ENCODE measurements at places on chromosomes 5 and 9.

DNA sequence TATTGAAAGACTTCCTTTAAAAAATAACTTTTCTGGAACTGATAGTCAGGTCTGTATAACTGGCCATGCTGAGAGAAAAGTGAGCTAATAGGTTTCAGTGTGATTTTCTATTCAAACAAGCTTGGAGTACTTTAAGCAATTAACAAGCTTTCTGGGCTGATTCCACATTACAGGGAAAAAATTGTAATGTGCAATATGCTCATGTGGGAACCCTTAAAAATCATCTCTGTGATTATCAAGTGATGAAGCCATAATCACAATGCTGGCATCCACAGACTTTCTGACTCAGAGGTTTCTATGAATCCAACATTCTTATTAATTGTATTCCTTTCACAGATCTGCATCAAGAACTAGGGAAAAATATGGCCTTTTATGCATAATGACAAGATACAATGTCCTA is 212.2 kb upstream of the ACO1 start:
- DNase-seq = no peak

DNA sequence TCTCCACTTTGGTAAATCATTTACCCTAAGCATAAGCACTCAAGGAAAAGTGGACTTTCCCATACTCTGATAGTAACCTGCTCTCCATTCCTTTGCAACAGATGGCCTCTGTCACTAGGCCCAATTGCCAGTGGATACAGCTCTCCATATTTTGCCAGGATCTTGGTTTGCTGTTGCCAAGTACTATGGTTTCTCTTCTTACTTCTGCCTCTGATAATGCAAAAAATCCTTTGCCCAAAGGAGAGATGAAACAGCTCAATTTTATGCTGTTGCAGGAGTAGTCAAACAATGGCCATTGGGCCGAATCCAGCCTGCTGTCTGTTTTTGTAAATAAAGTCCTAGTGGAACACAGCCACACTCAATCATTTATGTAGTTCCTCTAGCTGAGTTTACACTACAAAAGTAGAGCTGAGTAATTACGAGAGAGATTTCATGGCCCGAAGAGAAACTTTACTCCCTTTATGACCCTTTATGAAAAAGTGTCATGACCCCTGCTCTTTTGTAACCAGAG is 92.5 kb downstream of the HTR4 start:
- no peak for DNase-seq

DNA sequence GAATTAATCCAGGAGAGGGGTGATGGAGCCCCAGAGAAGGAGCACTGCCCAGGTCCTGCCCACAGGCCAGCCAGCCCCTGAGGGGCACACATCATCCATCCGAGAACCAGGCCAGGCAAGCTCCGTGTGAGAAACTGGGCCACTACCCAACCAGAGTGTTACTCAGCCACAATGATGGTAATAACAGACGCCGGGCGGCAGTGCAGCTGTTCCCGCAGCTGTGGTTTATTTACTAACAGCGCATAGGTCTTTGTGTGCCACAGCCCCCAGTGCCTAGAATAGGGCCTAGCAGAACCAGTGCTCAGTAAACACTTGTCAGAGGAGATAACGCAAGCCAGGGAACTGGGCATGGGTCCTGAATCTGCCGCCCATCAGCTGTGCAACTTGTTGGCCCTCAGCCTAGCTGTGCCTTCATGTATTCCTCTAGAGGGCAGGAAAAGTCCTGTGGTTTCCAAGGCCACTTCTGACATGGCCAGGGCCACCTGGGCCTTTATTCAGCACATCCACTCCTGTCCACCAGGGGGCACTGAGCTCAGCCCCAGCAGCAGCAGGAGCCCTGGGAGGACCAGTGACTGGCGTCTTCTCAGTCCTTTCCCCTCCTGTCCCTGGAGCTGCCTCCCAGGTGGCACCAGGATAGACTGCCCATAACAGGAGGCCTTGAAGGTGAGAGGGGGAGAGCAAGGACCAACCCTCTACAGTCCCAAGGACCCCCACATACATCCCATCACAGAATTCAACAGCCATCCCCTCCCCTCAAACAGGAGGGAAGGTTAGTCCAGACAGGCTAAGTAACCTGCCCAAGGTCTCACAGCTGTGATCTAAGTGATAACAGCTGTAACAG is 2.1 kb downstream of the MXD3 start:
- DNase-seq = peak; percentile 62

DNA sequence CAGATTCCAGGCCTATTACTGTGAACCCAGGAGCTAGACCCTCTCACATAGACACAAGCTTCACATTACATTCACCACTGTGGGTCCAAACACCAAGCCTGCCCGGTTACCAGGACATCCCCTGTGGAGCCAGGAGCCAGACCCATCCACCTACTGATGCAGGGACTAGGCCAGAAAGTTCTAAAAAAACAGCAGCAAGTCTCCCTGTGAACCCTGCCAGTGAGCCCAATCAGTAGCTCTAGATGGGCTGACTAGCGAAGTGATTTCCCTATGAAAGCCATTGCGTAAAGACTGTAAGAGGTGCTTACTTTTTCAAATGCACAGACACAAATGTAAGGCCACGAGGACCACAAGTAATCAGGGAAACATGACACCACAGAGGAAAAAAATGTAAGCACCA is 352.3 kb downstream of the TMEM161B start:
- no peak for DNase-seq

DNA sequence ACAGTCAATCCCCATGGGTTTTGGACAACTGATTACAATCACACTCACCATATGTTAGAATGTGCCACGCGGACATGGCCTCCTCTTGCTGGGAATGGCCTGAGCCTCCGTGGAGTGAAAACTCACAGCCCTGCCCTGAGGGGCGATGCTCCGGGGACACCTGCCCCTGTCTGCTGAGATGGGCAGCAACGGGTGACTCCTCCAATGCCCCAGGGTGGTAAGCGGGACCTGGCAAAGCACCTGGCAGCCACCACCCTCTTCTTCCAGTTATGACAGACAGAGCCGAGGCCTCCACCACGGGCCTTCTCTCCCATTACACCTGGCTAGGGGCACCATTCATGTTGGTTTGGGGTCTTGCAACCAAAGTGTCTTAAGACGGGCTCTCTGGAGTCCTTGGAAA is 94.9 kb upstream of the COL5A1 start:
- no peak for DNase-seq

GRCh38 chr9:114170771-114171461 is 15.6 kb downstream of the COL27A1 start:
- no peak for DNase-seq

- DNase-seq = no peak
Measured at GRCh38 chr5:175900157-175900556, 28.8 kb downstream of the CPLX2 start.

GRCh38 chr5:66239034-66239433 is 94.9 kb downstream of the SREK1 start:
- DNase-seq = no peak

GRCh38 chr5:168409591-168410458 is 76.4 kb upstream of the RARS1 start:
- no peak for DNase-seq

Data from CD4-positive, alpha-beta T cell (primary cell).